ENCODE measurements at places on chromosomes 11 and 22. TPM values are rescaled to one million over a fixed set of nuclear protein-coding genes. Genes with fewer than 3 reads are reported as not detected.
A peak's percentile ranks its signal among the peaks of the same experiment; 100 is the strongest.

Gene ADAMTS15
- not detected for total RNA-seq

Gene CDC42BPG
- 6.2 TPM for total RNA-seq

Gene SPDYC
- total RNA-seq: not detected

Gene BIK
- total RNA-seq: 2.5 TPM

- H3K27ac ChIP-seq: no peak overlapping the region
- no peak overlapping the region for H3K4me3 ChIP-seq
- H3K36me3 ChIP-seq: no peaks in the 10 kb centered on the region
Measured at GRCh38 chr11:2520736-2521035, 75.9 kb downstream of the KCNQ1 start.

DNA sequence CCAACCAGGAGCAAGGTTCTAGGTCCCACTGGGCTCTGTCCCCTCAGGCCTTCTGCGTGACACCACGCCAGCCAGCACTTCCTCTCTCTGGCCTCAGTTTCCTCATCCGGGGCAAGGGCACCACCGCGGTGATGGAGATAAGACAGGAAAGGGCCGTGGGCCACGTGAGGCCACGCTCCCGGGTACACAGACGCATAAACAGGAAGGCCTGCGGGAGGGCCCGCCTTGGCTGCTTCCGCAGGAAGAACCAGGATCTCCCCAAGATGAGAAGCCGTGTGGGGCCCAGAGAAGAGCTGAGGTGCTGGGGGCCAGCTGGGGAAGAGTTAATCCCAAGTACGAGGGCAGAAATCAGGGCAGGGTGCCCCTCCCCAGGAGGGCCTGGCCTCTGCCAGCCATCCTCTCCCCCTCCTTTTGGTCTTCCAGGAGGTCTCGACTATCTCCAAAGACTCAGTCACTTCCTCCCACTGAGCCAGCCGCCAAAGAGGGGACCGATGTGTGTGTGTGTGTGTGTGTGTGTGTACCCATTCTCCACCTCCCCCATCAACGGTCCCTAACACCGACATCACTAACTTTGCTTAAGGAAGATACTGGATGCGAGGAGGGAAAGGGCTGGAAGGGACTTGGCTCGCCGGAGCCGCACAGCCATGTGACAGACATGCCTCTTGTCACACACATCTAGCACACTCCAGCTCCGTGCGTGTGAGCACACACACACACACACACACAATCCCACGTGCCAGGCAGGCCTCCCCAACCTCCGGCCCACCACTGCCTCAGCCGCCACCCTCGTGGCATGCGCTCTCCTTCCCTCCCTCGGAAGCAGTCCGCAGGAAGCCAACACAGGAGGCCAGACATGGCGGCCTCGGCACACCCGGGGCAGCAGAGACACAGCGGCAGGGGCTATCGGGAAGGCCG lies 1.4 kb downstream of the MFNG start:
- no peaks in the 10 kb centered on the region for H3K27me3 ChIP-seq
- peak overlapping the region; percentile 87 for H3K4me3 ChIP-seq
- H3K36me3 ChIP-seq: peaks cover 27% of the 10 kb centered on the region
- peaks cover 68% of the 10 kb centered on the region for H3K4me1 ChIP-seq

- H3K27ac ChIP-seq: peak overlapping the region; percentile 78
- peak; percentile 74 for DNase-seq
- peak overlapping the region; percentile 100 for H3K4me3 ChIP-seq
- peaks cover 22% of the 10 kb centered on the region for H3K36me3 ChIP-seq
Measured at GRCh38 chr11:67438158-67438902, 848 bp upstream of the PTPRCAP start.

DNA sequence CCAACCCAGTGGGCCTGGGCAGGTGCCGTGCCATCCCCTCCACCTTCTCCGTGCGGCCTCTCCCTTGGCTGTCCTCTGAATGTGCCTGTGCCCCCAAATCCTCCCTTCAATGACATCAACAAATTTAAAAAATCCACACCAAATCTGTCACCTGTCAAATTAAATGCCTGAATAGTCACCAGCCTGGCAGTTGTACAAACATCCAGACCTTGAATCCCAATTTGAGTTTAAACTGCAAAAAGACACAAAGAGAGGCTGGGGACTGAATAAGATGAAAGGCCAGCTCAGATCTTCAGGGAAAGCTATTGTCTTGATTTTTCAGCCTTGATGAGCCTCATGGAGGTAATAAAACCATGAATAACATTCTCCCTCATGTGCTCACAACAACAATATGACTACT lies 194.7 kb downstream of the KIRREL3 start:
- DNase-seq: no peak
- H3K4me3 ChIP-seq: no peak overlapping the region
- no peaks in the 10 kb centered on the region for H3K36me3 ChIP-seq
- no peaks in the 10 kb centered on the region for H3K4me1 ChIP-seq

DNA sequence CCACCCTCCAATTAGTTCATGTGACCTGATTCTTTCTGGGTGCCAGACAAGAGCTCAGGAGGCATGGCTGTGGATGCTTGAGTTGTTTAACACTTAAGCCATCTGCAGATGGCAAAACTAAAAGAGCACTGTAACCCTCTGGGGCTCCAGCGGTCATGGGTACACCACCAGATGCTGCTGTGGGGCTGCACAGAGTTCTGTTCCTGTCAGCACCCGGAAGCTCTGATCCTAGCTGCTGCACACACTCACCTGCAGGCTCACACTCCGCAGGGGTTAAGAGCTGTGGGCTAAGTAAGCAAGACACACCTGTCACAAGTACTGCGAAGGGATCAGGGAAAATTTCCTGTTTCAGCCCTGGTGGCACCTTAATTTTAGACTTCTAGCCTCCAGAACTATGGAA lies 307.8 kb downstream of the C11orf87 start:
- H3K4me1 ChIP-seq: no peaks in the 10 kb centered on the region
- H3K27ac ChIP-seq: no peak overlapping the region
- no peaks in the 10 kb centered on the region for H3K36me3 ChIP-seq
- H3K27me3 ChIP-seq: no peaks in the 10 kb centered on the region
- H3K4me3 ChIP-seq: no peak overlapping the region

GRCh38 chr11:2540992-2541680 lies 96.3 kb downstream of the KCNQ1 start:
- H3K27ac ChIP-seq: no peak overlapping the region
- DNase-seq: no peak
- H3K4me3 ChIP-seq: no peak overlapping the region
- H3K36me3 ChIP-seq: no peaks in the 10 kb centered on the region

DNA sequence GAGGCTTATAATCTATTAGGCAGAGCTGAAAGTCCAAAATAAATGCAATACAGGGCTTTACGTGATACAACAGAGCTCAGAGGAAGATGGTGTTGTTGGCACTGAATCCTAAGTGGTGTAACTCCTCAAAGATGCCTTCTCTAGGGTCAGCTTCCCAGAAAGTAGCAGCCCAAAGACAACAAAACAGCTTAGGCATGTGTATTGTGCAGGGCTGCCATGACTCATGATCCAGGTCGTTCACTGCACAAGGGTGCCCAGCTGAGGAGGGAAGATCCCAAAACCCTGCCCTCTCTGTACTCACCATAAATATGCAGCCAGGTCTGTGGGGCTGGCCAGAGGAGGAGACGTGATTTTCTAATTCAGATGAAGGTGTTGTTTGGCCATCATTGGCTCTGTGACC lies 59.4 kb upstream of the NNMT start:
- no peak for DNase-seq
- H3K4me1 ChIP-seq: no peaks in the 10 kb centered on the region
- no peaks in the 10 kb centered on the region for H3K27me3 ChIP-seq

- no peaks in the 10 kb centered on the region for H3K27me3 ChIP-seq
- H3K4me1 ChIP-seq: no peaks in the 10 kb centered on the region
- no peak overlapping the region for H3K4me3 ChIP-seq
Measured at GRCh38 chr11:108873941-108874340, 209.1 kb downstream of the DDX10 start.

DNA sequence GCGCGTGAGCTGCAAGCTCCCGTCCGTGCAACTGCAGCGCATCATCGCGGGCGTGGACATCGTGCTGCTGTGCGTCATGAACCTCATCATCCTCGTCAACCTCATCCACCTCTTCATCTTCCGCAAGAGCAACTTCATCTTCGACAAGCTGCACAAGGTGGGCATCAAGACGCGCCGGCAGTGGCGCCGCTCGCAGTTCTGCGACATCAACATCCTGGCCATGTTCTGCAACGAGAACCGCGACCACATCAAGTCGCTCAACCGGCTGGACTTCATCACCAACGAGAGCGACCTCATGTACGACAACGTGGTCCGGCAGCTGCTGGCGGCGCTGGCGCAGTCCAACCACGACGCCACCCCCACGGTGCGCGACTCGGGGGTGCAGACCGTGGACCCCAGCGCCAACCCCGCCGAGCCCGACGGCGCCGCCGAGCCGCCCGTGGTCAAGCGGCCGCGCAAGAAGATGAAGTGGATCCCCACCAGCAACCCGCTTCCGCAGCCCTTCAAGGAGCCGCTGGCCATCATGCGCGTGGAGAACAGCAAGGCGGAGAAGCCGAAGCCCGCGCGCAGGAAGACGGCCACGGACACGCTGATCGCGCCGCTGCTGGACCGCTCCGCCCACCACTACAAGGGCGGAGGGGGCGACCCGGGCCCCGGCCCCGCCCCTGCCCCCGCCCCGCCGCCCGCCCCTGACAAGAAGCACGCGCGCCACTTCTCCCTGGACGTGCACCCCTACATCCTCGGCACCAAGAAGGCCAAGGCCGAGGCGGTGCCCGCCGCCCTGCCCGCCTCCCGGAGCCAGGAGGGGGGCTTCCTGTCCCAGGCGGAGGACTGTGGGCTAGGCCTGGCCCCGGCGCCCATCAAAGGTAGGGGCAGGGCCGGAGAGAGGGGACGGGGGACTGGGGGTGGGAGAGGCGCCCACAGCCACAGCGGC lies 7.3 kb downstream of the PANX2 start:
- H3K36me3 ChIP-seq: no peaks in the 10 kb centered on the region
- no peaks in the 10 kb centered on the region for H3K4me1 ChIP-seq
- H3K27me3 ChIP-seq: no peaks in the 10 kb centered on the region
- no peak for DNase-seq
- H3K4me3 ChIP-seq: no peak overlapping the region
- H3K27ac ChIP-seq: no peak overlapping the region

- no peak for DNase-seq
- H3K4me3 ChIP-seq: no peak overlapping the region
- no peaks in the 10 kb centered on the region for H3K4me1 ChIP-seq
- no peak overlapping the region for H3K27ac ChIP-seq
- no peaks in the 10 kb centered on the region for H3K27me3 ChIP-seq
- H3K36me3 ChIP-seq: peaks cover 3% of the 10 kb centered on the region
Measured at GRCh38 chr22:46941968-46942798, 179.7 kb downstream of the TBC1D22A start.

DNA sequence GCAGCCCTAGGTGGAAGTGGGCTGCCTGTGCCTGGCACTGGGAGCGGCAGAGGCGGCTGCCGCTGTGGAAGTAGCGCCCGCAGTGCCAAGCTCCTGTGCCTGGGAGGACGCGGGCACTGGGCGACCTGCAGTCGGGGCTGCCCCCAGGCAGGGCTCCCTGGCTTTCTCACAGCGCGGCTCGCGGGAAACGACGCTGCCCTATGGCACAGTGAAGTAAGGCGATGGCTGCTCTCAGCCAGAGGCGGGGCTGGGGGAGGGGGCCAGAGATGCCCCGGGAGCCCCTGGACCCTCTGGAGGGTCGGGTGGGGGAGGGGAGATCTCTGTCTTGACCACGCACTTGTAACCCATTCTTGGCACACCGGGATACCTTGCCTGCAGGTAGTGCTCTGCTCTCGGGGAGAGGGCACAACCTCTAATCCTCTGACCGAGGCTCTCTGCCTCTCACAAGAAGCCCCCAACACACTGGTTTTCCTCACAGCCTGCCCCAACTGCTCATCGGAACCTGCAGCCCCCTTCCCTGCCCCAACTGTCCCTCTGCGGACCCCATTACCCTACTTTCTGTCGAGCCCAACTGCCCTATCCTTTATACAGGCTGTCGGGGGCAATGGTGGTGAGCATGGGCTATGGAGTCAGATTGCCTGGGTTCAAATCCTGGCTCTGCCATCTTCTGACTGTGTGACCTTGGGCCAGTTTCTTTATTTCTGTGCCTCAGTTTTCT lies 32.2 kb upstream of the TRIM29 start:
- no peak overlapping the region for H3K4me3 ChIP-seq
- DNase-seq: no peak
- H3K36me3 ChIP-seq: no peaks in the 10 kb centered on the region
